ENCODE measurements at places on chromosomes 13 and 19.
A peak's percentile ranks its signal among the peaks of the same experiment; 100 is the strongest.

DNA sequence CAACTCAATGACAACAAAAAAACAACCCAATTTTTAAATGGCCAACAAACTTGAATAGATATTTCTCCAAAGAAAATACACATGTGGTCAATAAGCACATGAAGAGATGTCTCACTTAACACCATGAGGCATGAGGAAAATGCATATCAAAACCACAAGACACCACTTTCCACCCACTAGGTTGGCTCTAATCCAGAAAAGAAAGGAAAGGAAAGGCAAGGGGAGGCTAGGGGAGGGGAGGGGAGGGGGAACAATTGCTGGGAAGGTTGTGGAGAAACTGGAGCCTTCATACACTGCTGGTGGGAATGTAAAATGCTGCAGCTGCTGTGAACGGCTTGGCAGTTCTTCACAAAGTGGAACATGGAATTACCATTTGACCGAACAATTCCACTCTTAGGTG lies 854.3 kb downstream of the UQCRFS1 start:
- DNase-seq = no peak

GRCh38 chr13:109627649-109628048 lies 158.7 kb downstream of the IRS2 start:
- DNase-seq = no peak

- no peak for DNase-seq
Observed at GRCh38 chr13:30997697-30998096, 65.2 kb downstream of the TEX26 start.

DNA sequence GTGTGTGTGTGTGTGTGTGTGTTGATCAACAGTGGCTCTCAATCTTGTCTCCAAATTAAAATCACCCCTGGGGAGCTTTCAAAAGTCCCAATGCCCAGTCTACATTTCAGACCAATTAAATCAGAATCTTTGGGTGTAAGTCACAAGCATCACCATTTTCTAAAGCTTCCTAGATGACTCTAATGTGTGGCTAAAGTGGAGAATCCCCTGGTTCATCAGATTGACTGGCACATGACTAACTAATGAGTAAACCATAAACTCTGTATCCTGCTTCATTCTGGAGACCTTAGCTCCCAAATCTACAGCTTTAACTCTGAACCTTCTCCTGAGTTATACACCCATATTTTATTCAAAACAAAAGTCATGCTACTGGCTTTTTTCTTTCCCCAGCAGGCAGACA lies 131.3 kb downstream of the SUCLA2 start:
- DNase-seq = no peak

- DNase-seq = no peak
Observed at GRCh38 chr13:63693696-63694095, 2278.0 kb upstream of the PCDH20 start.

DNA sequence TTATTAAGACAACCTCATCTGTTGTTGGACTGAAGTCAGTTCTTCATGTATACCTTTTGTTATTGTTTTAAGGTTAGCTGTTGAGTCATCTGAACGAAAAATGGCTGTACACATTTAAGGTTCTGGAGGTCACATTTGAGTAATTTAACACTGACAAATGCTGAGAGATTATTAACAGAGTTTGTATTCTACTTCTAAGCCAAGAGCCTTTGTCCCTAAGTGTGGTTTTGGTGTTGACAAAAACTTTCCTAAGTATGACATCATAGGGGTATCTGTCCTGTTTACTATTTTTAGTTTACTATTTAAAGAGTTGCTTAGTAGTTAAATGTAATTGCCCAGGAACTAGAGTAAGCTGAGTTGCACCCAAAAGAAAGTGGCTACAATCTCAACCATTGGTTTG lies 71.9 kb downstream of the CDK8 start:
- DNase-seq = no peak

DNA sequence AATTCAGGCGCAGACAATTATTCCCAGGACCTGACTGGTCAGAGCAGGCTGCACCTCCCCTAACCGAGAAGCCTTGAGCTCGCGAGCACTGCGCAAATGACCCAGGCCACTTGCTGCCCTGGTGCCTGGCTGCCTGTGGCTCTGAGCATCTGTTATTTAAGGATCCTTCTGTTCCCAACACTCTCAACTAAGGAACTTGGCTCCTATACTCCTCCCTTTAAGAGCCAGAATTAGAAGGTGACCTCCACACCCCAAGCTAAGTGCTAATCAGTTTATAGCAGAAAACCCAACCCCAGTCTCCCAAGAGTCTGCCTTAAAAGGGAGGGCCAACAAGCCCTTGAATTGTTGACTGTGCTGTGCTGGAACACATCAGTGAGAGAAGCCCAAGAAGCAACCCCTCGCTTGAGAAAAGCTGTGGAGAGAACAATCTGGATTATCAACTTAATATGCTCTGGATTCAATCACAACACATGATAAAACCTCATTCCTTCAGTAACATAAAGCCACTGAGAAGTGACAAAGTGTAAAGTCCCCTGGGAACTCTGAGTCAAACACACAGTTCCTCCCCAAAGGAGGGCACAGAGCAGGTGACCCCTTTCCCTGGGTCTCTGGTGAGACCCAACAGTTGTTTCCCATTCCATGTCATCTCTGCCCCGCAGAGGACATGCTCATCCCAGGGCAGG lies 14.6 kb downstream of the AKAP8L start:
- DNase-seq = no peak

DNA sequence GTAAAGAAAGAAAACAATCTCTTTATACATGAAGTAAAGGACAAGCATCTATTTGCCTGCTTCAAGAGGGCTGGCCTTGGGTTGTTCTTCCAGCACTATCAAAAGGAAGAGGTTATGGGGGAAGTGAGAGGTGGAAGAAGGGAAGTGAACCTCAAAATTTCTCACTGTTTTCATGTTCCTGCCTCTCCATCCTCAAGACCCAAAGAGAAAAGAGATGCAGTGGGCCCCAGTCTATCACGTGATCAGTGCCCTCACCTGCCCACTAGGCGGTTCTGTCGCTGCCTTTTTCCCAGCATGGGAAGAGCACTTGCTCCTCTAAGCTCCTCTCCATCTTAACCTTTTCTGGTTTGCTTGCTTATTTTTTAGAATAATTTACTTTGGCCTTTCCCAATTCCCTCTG lies 6.2 kb upstream of the USP12 start:
- DNase-seq = no peak

- no peak for DNase-seq
Observed at GRCh38 chr13:33188093-33188882, 97.3 kb downstream of the STARD13 start.

DNA sequence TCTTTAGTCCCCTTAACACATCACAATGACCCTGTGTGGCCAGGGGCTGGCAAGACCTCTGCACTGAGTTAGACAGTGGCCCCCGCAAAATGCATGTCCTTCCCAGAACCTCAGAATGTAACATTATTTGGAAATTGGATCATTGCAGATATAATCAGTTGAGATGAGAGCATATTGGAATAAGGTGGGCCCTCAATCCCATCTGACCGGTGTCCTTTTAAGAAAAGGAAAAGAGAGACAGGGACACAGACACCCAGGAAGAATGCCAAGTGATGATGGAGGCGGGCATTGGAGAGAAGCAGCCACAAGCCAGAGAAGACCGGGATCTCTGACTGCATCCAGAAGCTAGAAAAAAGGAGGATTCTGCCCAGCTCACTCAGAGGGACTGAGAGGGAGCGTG lies 1.8 kb downstream of the FAM187B start:
- DNase-seq = no peak

DNA sequence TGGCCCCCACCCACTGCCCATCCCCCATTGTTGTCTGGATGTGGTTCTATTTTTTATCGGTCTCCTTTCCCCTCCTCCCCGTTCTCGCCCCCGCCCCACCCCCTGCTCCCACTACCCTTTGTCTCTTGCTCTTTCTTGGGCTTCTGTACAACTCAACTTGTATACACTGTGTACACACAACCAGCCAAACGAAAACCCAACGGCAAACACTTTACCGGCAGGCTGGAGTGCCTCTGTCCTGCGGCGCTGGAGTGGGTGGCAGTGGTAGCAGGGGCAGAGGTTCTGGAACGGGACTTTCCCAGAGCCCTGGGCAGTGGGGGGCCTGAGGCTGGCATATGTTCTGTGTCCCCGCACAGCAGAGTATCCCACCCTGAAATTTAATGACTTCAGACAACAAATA lies 13.7 kb downstream of the RRAS start:
- no peak for DNase-seq

DNA sequence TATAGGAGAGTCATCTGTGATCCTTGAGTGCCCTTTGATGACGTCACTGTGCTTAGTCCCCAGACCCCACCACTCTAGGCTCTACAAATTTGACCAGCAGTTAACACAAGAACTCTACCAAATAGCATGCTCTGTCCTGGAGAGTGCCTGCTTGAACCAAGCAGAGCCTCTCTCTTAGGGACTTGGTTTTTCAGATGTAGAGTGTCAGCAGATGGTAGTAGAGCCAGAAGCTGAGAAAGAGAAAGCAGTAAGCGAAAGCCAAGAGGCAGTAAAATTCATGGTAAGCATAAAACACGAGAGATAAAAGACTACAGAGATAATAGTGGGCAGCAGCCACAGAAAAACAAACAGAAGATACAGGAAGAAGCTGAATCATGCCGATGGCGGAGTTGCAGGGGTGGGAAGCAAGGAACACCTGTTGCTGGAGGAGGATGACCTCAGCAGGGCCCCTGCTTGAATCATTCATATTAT lies 193.3 kb downstream of the SLC7A1 start:
- no peak for DNase-seq

- no peak for DNase-seq
Observed at GRCh38 chr13:22897571-22898314, 283.0 kb upstream of the SGCG start.

DNA sequence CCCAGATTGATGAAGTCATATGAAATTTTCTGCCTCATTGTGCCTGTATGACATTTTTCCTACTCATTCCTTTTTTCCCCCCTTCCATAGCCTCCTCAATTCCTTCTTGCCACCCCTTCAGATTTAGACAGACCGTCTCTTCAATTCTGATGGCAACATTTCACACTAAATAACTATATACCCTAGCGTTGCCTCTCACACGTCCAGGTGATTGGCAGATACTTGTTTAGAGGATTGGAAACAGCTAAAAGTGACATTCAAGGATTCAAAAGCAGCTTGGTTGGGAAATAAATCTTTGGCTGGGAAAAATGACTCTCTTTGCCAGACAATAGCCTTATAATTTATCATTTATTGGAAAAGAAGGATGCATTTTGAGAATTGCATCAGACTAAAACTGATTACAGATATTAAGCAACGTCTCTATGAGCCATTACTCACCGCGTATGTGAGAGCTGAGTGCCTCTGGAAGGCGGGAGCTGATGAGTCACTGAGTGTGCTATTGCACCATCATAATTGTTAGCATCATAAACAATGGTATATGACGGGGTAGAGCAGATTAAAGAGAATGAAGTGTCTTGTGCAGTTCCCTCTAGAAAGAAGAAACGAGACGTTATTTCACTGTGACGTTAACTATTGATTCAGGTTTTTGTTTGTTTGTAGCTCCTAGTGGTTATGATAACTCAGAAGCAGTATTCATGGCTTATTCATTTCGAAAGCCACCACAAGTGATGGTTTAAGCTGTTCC lies 61.1 kb upstream of the FAM216B start:
- DNase-seq = no peak

DNA sequence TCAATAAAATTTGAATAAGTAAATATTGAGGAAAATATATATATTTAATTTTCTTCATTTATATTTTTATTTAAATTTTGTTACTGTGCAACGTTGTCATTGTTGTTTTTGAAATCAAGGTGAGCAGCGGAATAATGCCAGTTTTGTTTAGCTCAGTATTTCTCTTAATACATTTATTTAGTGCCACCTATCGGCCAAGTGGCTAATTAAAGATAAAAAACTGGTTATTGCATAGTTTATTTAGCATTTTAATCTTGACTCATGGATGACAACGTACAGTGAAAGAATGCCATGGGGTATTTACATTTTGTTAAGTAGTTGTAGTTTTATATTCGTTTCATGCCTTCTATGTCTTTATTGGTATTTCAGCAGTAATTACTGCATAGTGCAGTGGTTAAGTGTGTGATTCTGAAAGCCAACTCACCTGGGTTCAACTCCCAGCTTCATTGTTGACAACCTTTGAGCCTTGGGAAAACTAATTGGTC lies 265.9 kb downstream of the MYO16 start:
- peak; percentile 38 for DNase-seq

GRCh38 chr13:75505327-75505726 lies 23.4 kb upstream of the TBC1D4 start:
- DNase-seq = peak; percentile 92

GRCh38 chr19:34851277-34851804 lies 75.4 kb upstream of the ZNF30 start:
- DNase-seq = no peak

GRCh38 chr19:45632468-45633196 lies 6.6 kb downstream of the EML2 start:
- DNase-seq = no peak

GRCh38 chr13:59088716-59089115 lies 1075.0 kb downstream of the DIAPH3 start:
- no peak for DNase-seq

- DNase-seq = no peak
Observed at GRCh38 chr19:12783291-12783848, 7.9 kb upstream of the JUNB start.

DNA sequence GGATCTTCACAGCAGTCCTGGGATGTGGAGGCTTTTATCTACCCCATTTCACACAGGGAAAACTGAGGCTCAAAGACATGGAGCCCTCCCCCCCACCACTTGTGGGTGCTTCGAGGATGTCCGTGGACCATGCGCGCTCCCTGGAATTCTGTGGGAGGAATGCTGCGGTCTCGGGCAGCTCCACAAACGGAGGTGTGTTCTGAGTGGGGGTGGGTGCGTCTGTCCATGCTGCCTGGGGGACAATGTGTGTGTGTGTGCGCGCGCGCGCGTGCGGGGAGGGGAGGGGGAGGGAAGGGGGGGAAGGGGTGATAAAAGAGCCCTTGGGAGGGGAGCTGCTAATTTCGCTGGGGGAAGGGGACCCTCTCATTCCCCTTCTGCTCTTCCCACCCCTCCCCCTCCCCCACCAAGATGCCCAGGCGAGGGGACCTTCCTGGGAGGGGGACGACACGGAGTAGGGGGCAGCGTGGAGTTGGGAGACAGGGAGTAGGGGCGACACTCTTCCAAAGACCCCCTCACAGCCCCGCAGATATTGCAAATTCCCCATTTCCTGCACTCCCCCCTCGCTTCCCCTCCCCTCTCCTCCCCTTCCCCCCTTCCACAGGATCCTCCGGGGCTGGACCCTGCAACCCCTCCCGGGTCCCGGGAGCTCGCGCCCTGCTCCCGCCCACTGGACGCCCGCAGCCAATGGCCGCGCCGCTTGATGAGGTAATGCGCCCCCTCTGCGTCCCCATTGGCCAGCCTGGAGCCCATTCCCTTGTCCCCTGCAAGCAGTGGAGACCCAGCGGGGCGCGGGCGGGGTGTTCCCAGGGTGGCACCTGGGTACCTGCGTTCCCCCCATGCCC lies 18.9 kb upstream of the ZNRF4 start:
- DNase-seq = no peak

GRCh38 chr13:111961236-111961635 lies 105.7 kb upstream of the SOX1 start:
- DNase-seq = no peak

- DNase-seq = no peak
Observed at GRCh38 chr19:41688098-41688497, at the start of gene CEACAM7. TSS of gene CEACAM7 (minus strand) at chr19:41688270. CDS start at chr19:41688165, 105 bp downstream.

Measured in Kasumi-1 (cell line).